Right cardiac atrium (tissue), 5 donors: ENCODE measurements at places on chromosomes 7 and 10. TPM values are rescaled to one million over a fixed set of nuclear protein-coding genes. Genes with fewer than 3 reads are reported as not detected.

DNA sequence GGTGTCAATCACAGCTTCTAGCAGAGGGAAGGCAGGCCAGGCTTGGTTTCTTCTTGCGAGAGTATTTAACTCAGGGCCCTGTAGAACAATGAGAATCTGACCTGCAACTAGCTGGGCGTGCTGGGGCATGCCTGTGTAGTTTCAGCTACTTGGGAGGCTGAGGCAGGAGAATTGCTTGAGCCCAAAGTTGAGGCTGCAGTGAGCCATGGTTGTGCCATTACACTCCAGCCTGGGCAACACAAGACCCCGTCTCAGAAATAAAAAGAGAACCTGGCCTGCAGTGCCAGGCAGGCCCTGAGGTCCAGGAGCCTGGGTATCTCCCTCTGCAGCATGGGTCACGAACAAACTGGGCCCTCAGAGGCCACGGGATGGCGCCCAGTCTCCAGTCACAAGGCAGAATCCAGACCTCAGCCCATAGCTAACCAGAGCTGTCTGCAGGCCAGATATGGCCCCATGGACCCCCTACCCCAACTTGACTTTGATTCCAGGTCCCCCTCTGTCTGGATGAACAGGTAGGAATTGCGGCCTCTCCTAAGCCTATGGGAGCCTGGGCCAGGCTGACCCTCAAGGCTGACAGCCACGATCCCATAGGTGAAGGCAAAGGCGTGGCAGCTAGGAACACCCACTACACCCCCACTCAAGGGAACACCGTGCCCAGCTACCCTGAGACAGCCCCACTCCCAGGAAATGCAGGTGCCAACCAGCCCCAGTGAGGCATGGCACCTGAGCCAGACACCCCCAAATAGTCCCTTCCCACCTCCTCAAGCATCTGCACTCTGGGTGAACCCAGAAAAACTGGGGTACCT is 102.7 kb upstream of the TNRC18 start:
- peak; percentile 76 for DNase-seq

DNA sequence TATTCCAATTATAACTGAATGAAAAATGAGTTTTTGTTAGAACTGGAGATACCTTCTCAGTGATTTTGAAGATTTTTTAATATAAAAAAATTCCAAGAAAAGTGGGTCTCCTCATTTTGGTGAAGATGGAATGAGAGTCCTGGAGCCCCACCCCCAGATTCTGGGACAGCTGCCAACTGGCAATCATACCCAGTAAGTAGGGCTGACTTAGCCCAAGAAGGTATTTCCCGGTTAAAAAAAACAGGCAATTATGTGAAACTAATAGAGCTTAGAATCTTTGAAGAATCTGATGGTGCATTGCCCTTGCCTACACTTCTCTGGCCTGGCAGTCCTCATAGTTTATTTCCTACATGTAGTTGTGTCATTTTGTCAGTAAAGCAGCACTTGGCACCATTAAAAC is 52.8 kb upstream of the VWDE start:
- no peak for DNase-seq

DNA sequence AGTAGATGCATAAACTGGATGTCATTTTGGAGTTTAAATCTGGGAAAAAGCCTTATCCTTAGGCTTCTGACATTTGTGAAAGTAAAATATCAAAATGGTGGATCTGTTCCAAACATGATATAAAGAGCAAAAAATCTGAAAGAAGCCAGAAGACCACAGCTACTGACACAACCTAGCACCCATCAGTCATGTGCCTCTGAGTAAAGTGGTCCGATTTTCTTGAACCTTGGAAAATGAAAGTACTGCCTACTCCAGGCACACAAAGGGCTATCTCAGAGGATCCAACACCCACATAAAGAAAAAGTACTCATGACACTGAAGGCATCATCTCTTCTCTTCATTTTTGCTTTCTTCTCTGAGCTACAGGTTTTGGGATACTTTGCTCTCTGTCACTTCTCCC is 150.7 kb downstream of the KMT2E start:
- no peak for DNase-seq

DNA sequence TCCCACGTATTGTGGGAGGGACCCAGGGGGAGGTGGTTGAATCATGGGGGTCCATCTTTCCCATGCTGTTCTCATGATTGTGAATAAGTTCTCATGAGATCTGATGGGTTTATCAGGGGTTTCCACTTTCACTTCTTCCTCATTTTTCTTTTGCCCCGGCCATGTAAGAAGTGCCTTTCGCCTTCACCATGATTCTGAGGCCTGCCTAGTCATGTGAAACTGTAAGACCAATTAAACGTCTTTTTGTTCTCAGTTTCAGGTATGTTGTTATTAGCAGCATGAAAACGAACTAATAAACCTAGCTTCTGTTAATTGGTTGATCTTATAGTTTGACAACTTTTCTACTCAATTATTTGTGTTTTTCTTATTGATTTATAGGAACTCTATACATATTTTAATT is 206.3 kb downstream of the NXPH1 start:
- no peak for DNase-seq

GRCh38 chr10:83632701-83633100 is 506.6 kb upstream of the GHITM start:
- no peak for DNase-seq

- DNase-seq, result no peak
These were observed 32.2 kb downstream of the DNAJB6 start for GRCh38 chr7:157368955-157369354.

GRCh38 chr7:29288181-29289091 is 93.9 kb downstream of the CHN2 start:
- DNase-seq, result no peak

FGL2 gene
- 28.0 TPM for total RNA-seq

PRSS37 gene
- total RNA-seq, result not detected

CPVL gene
- 14.4 TPM for total RNA-seq

ACSM6 gene
- total RNA-seq, result not detected
